ENCODE measurements at places on chromosomes 12 and 14. TPM values are rescaled to one million over a fixed set of nuclear protein-coding genes. Genes with fewer than 3 reads are reported as not detected.

- DNase-seq = no peak
Measured at GRCh38 chr14:88765130-88765529, 27.6 kb downstream of the EML5 start.

- DNase-seq = no peak
Measured at GRCh38 chr14:59699442-59699841, 122.8 kb upstream of the CCDC175 start.

LALBA gene
- total RNA-seq = not detected

GRCh38 chr12:25241167-25242020 lies 9.3 kb downstream of the KRAS start:
- no peak for DNase-seq

- DNase-seq = no peak
Measured at GRCh38 chr12:79085106-79085682, 220.6 kb downstream of the SYT1 start.

SRSF9 gene
- 233 TPM for total RNA-seq

- no peak for DNase-seq
Measured at GRCh38 chr12:51855586-51856428, 7.3 kb upstream of the FIGNL2 start.

GRCh38 chr12:11722578-11723138 lies 73.2 kb downstream of the ETV6 start:
- no peak for DNase-seq

- no peak for DNase-seq
Measured at GRCh38 chr14:102229071-102229738, 75.8 kb downstream of the MOK start.

DNA sequence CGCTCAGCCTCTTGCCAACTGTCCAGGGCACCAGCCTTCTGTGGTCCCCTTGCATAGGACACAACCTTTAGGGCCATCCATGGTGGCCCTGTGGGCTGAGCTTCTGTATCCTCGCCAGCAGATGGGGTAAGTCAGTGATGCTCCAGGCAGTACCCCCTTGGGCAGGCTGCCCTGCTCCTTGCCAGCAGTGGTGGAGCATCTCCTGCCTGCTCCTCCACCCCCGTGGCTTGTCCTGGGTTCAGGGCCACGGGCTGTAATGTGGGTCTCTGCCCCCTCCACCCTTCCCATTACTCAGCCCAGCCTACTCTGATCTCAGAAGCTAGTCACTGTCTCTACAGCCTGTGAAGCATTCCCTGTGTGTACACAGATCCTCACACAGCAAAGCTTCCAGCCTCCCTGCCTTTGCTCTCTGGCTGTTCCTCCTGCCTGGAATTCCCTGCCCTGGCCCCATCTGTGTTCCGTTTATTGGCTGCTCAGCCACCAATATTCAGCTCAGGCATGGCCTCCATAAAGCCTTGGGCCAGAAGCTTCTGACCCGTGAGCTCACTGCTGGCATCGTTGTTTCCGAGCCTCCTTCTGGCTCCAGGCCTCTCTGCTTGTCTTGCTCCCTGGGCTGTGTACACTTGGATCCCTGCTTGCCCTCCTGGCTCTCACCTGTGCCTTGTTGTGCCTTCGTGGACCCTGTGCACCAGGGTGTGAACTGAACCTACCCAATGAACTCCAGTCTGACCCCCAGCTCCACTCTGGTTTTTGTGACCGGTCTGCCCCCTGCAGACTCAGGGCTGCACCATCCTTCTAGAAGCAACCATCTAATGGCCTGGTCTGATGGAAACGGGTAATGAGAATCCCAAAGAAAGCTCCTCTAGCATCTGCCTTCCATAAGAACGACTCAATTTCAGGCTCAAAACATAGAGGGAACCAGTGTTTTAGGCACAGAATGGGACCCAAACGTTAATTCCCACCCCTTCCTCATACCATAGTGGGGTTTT lies 177.0 kb upstream of the PRMT8 start:
- no peak for DNase-seq

GRCh38 chr12:20477672-20478071 lies 109.3 kb downstream of the PDE3A start:
- DNase-seq = no peak

PZP gene
- total RNA-seq = not detected

DNA sequence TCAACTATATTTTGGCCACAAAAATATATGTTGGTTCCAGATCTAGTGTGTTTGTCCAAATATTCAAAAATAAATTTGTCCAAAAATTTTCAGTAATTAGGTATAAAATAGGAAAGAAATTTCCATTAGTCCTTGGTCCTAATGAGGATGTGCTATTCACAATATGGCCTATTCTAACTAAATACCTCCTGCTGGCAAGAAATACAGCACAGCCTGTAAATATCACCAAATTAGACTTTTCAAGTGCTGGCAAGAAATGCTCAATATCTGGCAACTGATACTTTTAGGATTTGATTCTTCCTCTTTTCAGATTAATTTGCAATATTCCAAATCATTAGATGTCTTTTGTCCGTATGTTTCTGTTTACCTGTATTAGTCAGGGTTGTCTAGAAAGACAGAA lies 1446.2 kb downstream of the LRFN5 start:
- no peak for DNase-seq

BCL11B gene
- total RNA-seq = 43.5 TPM

MAX gene
- total RNA-seq = 137 TPM

PELI2 gene
- 4.4 TPM for total RNA-seq

DNA sequence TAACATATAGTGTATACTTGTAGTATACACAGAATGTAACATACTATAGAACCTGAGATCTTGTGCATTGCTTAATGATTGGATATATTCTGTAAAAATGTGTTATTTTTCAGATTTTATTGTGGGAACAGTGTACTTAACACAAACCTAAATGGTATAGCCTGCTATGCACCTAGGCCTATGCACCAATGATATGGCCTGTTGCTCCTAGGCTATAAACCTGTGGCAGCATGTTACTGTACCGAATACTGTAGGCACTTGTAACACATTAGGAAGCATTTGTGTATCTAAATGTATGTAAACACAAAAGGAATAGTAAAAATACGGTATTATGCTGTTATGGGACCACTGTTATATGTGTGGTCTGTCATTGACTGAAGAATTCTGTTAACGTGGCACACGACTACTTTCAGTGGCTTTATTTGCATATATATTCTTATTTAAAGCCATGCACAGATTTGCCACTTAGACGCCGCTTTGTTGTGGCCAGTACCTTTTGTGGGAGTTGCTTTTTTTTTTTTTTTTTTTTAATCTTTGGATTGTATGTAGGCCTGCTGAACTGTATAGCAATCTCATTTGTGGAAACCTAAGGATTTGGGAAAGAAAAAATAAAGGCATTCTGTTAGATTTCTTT lies 7.4 kb downstream of the PAPOLA start:
- no peak for DNase-seq

DNA sequence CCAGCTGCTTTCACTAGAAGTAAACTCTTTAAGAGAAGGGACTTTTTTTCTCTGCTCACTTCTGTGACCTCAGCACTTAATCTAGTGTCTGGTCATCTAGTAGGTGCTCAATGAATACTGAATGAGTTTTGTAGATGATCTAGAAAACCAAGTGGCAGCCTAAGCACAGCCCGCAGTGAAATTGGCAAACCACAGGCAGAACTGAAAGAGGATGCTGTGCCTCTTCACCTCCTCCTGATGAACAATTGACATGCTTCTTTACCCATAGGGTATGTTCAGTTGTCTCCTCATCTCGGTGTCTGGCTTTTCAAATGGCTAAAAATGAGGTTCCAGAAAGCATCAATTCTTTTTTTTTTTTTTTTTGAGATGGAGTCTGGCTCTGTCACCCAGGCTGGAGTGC lies 399.5 kb downstream of the RMST start:
- no peak for DNase-seq

MTA1 gene
- 173 TPM for total RNA-seq

DNA sequence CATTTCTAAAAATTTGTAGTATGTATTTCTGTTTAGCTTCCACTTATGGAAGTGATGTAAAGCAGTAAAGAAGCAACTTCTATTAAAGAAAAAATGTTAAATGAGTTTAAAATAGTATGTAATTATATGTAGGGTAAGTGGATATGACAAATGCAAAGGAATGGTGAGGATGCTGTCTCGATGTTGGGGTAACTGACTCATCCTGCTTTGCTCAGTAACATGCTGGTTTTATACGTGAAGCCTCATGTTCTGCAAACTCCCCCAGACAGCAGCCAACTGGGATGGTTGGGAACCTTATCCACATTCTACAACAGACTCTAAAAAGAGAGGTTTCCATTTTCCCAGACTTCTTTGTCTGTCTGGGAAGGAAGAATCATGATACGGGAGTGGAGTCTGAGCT lies 1006.4 kb upstream of the TMEM132C start:
- no peak for DNase-seq

DNA sequence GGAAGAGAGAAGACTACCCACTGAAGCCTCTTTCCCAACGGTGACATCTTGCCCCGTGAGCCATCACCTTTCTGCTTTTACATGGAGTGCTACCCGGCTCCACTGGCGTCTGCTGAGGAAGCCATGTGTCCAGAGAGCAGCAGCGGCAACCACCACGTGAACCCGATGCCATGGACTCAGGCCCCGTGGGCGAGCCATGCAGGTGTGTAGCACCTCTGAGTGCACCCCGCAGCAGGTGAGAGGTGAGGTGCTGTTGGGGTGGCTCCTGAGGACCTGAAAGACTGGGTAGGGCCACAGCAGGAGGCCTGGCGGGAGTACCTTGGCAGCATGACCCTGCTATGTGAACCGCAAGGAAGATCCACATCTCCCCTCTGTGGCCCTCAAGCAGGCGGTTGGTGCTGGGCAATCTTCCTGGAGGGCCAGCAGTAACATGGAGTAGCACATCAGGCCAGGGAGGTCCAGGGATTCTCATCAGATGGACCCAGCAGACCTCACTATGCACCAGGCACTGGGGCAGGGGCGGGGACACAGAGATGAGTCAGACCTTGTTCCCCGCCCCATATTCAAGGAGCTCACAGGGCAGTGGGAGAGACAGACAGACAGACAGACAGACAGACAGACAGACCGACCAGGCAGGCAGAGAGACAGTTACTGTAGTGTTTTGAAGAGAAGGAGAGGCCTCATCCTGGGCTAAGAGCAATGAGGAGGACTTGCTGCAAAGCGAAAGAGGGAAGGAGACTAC lies 129.6 kb downstream of the PAPOLA start:
- DNase-seq = no peak

DNA sequence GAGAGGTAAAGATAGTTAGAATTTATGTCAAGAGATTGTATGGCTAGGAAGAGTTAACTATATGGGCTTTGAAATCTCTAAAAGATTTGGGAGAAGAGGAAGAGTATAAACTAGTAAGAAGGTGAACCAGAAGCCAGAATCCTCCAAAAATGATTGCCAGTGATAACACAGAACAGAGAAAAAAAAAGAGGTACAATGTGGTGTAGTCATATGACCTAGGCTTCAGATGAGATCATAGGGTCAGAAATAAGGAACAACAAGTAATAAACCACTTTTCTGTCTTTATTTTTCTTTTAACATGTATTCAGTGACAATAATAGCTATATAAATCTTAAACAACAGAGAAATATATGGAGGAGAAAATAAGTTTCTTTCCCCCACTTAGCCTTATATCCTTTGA lies 2.0 kb upstream of the NECAP1 start:
- DNase-seq = no peak

- no peak for DNase-seq
Measured at GRCh38 chr12:51183816-51184215, 10.9 kb upstream of the TFCP2 start.

KRT8 gene
- total RNA-seq = not detected

PRB2 gene
- total RNA-seq = not detected

DNA sequence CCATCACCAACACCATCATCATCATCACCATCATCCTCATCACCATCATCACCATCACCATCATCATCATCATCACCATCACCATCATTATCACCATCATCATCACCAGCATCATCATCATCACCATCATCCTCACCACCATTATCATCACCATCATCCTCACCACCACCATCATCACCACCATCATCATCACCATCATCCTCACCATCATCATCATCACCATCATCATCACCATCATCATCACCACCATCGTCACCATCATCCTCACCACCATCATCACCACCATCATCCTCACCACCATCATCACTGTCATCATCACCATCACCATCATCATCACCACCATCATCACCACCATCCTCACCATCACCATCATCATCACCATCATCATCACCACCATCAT lies 113.0 kb upstream of the TMEM233 start:
- DNase-seq = no peak

FBXO34 gene
- total RNA-seq = 26.6 TPM

DNA sequence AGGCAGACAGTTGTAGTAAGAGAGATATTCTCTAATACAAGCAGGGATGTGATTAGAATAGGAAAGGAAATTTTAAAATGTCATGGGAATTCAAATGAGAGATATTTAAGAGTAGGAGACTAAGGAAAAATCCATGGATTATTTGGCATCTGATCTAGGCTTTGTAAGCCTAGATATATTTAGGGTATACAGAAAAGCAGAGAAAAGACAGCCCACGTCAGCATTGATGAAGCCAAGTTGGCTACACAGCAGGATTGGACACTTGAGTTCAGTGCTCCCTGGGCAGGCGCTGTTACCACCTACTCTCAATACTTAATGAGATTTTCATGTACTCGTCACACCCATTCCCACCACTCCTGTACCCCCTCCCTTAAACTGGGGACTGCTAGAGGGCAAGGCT lies 1.7 kb upstream of the KCNJ8 start:
- no peak for DNase-seq

KLRK1 gene
- not detected for total RNA-seq

DNA sequence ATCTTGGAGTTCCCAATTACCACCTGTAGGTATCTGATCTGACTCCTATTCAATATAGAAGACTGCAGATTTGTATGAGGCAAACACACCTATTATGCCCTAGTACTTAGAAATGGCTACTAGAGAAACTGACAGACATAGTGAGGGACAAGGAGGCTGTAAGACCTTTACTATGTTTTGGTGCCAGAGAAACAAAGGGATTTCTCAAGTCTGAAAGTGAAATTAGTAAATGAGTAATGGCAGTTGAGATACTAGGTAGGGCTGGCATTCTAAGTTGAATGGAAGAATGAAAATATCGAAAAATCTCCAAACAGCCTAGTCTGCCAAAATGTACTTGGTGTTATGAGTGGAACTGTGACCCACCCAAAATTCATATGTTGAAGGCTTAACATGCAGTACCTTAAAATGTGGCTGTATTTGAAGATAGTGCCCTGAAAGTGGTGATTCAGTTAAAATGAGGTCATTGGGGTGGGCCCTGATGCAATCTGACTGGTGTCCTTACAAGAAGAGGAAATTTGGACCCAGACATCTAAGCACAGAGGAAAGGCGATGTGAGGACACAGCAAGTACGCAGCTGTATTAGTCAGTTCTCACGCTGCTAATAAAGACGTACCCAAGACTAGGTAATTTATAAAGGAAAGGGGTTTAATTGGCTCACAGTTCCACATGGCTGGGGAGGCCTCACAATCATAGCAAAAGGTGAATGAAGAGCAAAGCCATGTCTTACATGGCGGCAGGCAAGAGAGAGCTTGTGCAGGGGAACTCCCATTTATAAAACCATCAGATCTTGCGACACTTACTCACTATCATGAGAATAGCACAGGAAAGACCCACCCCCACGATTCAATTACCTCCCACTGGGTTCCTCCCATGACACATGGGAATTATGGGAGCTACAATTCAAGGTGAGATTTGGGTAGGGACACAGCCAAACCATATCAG lies 127.0 kb downstream of the APAF1 start:
- no peak for DNase-seq

NRDE2 gene
- total RNA-seq = 24.4 TPM

SERPINA3 gene
- total RNA-seq = not detected

SMIM41 gene
- total RNA-seq = not detected

RND1 gene
- total RNA-seq = 7.9 TPM

GRCh38 chr12:24900196-24900595 lies 48.7 kb downstream of the BCAT1 start:
- DNase-seq = no peak

- DNase-seq = no peak
Measured at GRCh38 chr14:56073799-56074198, 44.4 kb upstream of the PELI2 start.

All from activated T-helper 1 cell treated with anti-CD3 and anti-CD28 coated beads, Interleukin-12 subunit alpha, Interleukin-12 subunit beta, Interleukin-2, Interleukin-4 antibody, amounts not matched to agents 30 ng/mL and 10 ng/mL and 1 ng/mL, durations not matched to agents 14 hours and 24 hours and 36 hours (primary cell).